NCI-H526 treated with DMSO at 0.1 percent for 48 hours (cell line): ENCODE measurements at places on chromosomes 13 and 19.
A peak's percentile ranks its signal among the peaks of the same experiment; 100 is the strongest.

- no peak for DNase-seq
These were observed 76.8 kb downstream of the TUBGCP3 start for GRCh38 chr13:112510987-112511685.

DNA sequence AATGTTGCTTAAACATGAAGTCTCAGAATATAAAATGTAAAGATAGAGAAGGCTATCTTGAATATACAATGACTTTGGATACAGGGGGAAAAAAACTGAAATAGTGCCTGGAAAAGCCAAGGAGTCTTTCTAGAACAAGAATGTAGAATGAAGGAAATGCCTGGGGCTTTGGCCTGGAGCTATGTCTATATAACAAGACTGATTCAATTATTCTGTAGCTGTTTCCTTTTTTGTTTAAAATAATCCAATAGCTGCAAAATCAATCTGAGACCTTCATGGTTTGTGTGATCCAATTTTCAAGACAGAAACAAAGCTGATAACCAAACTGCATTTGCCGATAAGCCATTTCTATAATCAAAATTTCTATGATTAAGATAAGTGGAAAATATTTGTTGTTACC lies 530.9 kb upstream of the NBEA start:
- no peak for DNase-seq

- peak; percentile 37 for DNase-seq
These were observed 17.8 kb downstream of the KCTD12 start for GRCh38 chr13:76868371-76868770.

DNA sequence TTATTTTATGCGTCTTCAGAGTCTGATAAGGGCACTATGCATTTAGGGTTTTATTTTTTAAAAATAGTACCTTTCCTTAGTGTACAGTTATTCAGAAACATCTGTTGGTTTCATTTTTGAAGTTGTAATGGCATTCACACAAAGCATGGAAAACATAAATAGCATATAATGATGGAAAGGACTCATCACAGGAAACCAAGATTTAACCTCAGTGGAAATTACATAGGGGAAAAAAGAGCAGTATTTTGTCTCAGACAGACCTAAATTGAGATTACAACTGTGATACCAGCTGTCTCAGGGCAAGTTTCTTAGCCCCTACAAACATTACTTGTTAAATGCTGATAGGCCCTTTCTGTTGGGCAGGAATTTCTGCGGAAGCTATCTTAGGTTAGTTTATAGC lies 57.2 kb downstream of the NHLRC3 start:
- no peak for DNase-seq

- no peak for DNase-seq
These were observed 23.9 kb downstream of the PIBF1 start for GRCh38 chr13:72805676-72806346.

DNA sequence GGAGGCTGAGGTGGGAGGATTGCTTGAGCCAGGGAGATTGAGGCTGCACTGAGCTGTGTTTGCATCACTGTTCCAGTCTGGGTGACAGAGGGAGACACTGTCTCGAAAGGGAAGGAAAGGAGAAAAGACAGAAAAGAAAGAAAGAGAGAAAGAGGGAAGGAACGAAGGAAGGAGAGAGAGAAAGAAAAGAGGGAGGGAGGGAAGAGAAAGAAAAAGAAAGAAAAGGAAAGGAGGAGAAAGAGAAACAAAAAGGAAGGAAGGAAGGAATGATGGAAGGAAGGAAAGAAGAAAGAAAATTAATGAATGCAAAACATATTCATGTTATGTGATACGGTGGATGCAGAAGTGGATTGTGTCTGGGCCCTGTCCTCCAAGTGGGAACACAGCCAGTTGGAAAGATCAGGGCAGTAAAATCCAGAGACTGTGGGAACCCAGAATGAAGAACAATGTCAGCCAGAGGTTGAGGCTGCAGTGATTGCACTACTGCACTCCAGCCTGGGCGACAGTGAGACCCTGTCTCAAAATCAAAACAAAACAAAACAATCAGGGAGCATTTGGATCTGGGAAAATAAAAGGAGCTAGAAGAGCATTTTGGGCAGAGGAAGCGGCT lies 6.2 kb downstream of the PHLDB3 start:
- no peak for DNase-seq

- DNase-seq = no peak
These were observed 267.7 kb upstream of the MAB21L1 start for GRCh38 chr13:35744144-35744543.

GRCh38 chr13:23626700-23627099 lies 56.5 kb downstream of the TNFRSF19 start:
- no peak for DNase-seq

DNA sequence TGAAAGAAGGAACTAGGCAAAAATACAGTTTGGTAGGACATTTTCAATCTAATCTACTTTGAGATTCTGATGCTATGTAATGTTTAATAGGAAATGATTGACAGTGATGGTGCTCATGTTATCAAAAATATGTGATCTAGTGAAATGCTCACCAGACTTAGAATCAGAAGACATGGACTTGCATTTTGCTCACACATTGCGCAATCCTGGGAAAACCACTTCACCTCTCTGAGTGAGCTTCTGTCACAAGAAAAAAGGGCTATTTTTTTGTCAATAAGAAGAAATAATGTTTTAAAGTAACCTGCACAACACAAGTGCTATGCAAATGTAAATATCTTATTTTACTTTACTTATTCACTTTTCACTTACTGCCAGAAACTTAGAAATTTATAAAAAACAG lies 380.9 kb upstream of the HTR2A start:
- no peak for DNase-seq

GRCh38 chr13:42762251-42762650 lies 19.1 kb upstream of the FAM216B start:
- DNase-seq = no peak

DNA sequence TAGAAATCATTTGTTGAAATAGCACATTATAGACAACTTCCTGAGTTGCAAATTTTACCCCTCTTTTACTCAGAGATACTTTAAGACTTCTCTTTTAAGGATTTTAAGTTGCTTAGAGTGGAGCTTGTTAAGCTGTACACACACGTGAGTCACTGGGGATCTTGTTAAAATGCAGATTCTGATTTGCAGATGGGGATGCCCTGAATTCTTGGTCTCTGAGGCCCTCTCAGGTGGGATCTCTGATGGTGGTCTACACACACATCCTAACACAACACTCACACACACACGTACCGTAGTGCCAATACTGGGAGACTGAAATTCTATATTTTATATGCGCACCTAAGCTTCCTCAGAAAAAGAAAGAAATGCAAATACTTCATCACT lies 788.3 kb downstream of the UQCRFS1 start:
- DNase-seq = no peak

- DNase-seq = no peak
These were observed 78.7 kb downstream of the RNF17 start for GRCh38 chr13:24842549-24843274.

DNA sequence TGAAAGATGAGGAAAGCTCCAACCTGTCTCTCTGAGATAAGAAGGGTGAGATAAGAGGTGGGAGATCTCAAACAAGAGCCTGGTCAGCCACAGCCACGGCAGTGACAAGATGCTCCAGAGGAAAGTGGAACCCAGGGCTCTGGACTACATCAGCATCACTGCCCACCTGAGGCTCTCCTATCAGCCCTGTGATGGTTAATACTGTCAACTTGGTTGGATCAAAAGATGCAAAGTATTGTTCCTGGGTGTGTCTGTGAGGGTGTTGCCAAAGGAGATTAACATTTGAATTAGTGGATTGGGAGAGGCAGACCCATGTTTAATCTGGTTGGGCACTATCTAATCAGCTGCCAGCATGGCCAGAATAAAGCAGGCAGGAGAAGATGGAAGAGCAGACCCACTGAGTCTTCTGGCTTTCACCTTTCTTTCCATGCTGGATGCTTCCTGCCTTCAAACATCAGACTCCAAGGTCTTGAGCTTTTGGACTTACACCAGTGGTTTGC lies 476.6 kb upstream of the NBEA start:
- no peak for DNase-seq

DNA sequence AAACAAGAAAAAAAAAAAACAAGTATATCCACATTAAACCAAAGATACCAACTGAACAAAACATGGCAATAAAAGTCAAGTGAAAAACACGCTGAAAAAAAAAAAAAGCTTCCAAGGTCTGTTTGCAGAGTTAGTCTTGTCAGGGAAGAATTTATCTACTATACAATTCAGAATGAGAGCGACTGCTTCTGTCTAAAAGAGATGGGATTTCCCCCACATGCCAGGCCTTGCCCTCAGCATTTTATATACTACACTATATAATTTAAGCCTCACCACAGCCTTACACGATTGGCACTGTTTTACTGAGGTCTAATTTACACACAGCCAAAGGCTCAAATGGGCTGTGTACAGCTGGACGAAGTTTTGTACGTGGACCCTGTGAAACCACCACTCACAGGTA lies 67.3 kb downstream of the FOXO1 start:
- DNase-seq = no peak

DNA sequence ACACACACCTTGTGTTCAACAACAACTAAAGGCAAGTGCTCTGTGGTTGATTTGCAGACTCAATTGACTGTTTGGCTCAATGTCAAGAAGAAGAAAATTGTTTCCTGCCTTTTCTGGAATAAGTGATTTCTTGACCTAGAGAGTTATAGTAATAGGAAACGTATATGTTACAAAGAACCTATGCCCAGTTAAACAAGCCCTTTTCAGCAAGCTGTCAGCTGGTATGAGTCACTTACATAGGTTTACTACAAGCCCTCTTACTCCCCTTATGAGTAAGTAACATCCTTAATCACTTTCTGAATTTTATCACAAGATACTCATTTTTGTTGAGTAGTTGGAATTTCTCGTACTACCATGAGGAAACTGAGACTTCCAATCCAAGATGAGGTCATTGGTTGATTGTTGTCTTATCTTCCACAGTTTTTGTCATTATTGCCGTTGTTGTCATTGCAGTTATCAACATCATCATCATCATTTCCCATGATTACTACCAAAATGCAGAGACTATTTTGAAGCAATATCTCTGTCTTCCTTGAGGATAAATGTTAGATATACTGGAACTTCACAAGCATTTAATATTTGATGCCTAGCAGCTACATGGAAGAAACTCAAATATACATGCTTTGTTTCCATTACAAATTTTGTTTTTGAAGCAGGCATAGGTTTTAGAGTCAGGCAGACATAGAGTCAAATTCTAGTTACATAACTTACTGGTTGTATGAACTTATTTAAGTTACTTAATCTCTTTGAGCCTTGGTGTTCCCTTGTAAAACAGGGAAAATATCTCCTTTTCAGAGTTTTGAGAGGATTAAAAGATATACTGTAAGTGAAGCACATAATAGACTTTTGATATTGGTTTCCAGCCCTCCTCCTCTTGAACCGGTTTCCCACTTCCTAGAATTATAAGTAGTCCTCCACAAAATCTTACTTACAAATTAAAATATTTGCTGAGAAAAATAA lies 106.0 kb downstream of the RAP2A start:
- no peak for DNase-seq

DNA sequence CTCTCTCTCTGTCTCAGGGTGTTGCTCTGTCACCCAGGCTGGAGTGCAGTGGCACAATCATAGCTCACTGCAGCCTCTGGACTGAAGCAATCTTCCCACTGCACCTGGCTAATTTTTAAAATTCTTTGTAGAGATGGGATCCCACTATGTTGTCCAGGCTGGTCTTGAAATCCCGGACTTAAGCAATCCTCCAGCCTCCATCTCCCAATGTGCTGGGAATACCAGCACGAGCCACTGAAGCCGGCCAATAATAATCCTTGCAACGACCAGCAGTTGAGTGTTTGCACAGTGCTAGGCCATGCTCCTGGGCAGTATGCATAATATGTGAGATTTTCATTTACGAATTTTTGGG lies 640 bp upstream of the EPOR start:
- no peak for DNase-seq

- DNase-seq = peak; percentile 84
These were observed 434 bp upstream of the FNDC3A start for GRCh38 chr13:48975101-48975855.

DNA sequence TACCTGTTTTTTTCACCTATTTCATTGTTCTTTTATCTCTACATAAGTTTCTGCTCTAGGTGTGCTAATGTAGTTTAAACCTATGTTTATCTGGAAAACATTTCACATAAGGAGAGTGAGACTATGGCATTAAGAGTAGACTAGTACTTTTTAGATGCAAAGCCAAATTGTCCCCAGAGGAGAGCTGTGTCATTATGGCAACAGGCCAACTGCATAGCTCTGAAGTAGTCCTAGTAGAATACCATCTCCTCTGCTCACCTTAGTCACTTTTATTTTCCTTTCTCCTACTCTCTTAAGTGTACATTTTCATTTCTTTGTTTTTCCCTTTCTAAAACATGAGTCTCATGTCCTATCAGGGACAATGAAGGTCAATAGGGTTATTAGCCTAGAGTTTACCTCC lies 123.1 kb downstream of the ITGBL1 start:
- no peak for DNase-seq

DNA sequence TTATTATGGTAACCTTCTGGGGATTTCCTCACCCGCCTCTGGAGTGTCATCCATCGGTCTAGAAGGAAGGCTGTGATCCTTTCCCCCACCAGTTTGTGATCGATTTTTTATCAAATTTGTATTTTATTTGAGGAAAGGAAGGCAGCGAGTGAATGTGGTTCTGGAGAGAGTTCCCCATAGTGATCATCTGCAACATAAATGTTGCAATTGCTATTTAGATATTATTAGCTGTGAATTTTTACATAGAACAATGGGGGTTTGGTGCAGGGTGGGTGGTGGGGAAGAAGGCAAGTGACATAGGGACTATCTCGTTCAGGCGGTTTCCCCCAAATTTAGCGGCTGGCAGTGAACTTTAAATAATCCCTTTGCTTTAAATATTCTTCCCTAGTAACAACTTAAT lies 1.2 kb downstream of the CDK8 start:
- DNase-seq = no peak

GRCh38 chr19:46176116-46176860 lies 28.2 kb downstream of the IGFL2 start:
- no peak for DNase-seq

- DNase-seq = no peak
These were observed 388.0 kb downstream of the LMO7 start for GRCh38 chr13:76024151-76024550.

DNA sequence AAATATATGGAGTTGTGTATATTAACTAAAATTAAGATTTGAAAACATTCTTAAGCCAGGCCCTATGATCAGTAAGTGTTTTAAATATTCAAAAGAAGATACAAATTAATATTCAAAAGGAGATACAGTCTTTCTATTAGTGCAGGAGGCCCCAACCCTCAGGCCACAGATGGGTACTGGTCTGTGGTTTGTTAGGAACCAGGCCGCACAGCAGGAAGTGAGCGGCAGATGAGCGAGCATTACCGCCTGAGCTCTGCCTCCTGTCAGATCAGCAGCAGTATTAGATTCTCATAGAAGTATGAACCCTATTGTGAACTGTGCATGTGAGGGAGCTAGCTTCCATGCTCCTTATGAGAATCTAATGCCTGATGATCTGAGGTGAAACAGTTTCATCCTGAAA lies 232.9 kb downstream of the FOXO1 start:
- DNase-seq = no peak
